ENCODE measurements at places on chromosomes 5 and 9. TPM values are rescaled to one million over a fixed set of nuclear protein-coding genes. Genes with fewer than 3 reads are reported as not detected.

DNA sequence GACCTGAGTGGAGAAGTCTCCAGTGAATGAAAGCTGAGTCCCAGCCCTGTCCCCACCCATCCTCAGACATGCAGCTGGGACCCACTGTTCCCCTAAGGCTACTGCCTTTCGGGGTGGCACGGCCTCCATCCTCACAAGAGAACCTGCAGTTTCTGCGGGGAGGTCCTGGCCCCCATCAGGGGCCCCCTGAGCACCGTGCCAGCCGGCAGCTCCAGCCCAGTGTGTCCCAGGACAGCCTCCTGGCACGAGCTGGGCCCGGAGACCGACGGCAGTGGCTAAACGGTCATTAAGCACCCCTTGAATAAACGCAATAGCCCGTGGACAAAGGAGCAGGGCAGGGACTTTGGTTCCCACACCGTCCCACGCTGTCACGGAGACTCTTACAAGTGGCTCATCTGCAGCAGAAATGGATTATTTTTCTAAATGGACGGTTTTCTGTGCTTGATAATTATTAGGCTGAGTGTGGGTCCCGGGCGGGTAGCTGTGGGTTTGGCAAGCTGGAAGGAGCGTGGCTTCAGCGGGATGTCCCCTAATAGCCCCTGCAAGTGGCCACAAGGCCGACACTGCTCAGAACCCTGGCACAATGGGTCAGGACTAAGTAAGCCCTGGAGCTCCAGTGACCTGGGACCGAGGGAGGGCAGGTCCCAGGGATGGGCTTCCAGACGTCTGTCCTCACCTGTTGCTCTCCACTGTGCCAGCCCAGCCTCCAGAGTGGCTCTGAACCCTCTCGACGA is 17.4 kb downstream of the FAM78A start:
- H3K36me3 ChIP-seq = peaks cover 34% of the 10 kb centered on the region
- H3K4me3 ChIP-seq = no peak overlapping the region
- no peak for DNase-seq
- no peaks in the 10 kb centered on the region for H3K27me3 ChIP-seq

- peaks cover 29% of the 10 kb centered on the region for H3K27me3 ChIP-seq
These were observed 1.9 kb upstream of the QRFP start for GRCh38 chr9:130898552-130898852.

HTR4 gene
- total RNA-seq = not detected

- peaks cover 47% of the 10 kb centered on the region for H3K27me3 ChIP-seq
- no peak overlapping the region for H3K4me3 ChIP-seq
- H3K27ac ChIP-seq = no peak overlapping the region
- H3K4me1 ChIP-seq = peaks cover 23% of the 10 kb centered on the region
- DNase-seq = no peak
These were observed 2.0 kb upstream of the ROR2 start for GRCh38 chr9:91951944-91952520.

- no peak overlapping the region for H3K27ac ChIP-seq
- H3K4me3 ChIP-seq = no peak overlapping the region
- H3K27me3 ChIP-seq = no peaks in the 10 kb centered on the region
- no peak for DNase-seq
- H3K36me3 ChIP-seq = no peaks in the 10 kb centered on the region
These were observed 103.5 kb upstream of the ARRDC3 start for GRCh38 chr5:91486638-91487037.

NR5A1 gene
- not detected for total RNA-seq

SH3PXD2B gene
- total RNA-seq = 19.2 TPM

- H3K27me3 ChIP-seq = no peaks in the 10 kb centered on the region
- H3K27ac ChIP-seq = peak overlapping the region; percentile 78
- peaks cover 7% of the 10 kb centered on the region for H3K4me1 ChIP-seq
- H3K36me3 ChIP-seq = no peaks in the 10 kb centered on the region
- peak; percentile 98 for DNase-seq
These were observed 174.7 kb downstream of the HMHB1 start for GRCh38 chr5:143986516-143987212.

FBP1 gene
- 0.53 TPM for total RNA-seq

FOXD4L6 gene
- total RNA-seq = 0.13 TPM

DNA sequence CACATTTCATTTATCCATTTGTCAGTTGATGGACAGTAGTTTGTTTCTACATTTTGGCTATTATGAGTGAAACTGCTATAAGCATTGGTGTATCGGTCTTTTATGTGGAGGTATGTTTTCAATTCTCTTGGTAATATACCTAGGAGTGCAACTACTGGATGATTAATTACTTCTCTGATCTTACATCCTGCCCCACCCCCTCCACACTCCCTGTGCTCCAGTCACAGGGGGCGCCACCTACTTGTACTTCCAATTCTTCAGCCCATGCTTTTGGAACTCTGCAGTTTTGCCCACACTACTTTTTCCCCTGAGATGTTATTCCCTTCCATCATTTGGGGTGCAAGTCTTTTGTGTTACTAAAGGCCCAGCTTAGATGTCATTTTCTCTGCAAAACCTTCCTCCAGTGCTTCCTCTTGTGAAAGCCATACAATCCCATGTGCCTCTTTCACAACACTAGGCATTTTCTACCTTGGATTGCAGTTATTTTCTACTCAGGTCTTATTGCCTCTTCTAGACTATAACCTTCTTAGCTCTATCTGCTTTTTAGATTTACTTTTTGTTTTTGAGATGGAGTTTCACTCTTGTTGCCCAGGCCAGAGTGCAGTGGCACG is 42.1 kb downstream of the SEC61B start:
- peaks cover 12% of the 10 kb centered on the region for H3K4me1 ChIP-seq
- no peak overlapping the region for H3K4me3 ChIP-seq
- no peak for DNase-seq
- H3K27ac ChIP-seq = no peak overlapping the region
- no peaks in the 10 kb centered on the region for H3K36me3 ChIP-seq

DNA sequence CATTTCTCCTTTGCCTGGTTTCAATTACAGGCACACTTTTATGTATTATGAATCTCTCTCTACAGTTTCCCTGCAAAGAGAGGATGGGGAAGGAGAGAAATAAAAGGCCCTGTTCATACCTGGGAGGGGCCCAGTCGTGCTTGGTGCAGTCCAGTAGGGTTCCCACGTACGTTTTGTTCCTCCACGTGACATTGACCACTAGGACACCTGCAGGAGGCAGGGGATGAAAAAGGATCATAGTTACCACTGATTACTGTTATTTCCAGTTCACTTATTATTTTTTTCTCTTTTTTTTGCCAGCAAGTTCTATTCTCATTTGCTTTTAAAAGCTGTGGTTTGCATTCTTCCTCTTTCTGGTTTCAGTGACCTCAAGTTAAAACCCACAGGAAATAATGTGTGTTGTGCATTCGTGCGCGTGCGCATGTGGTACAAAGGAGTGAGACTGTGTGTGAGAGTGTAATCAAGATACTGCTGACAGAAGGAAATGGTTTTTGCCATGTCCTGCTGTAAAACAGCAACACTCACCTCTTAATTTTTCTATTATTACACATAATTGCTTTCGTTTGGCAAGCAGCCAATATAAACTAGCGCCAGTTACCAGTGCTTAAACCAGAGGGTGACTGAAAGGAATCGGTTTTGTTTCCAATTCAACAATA is 96.8 kb downstream of the ZNF608 start:
- DNase-seq = peak; percentile 94
- H3K4me1 ChIP-seq = peaks cover 31% of the 10 kb centered on the region
- peaks cover 30% of the 10 kb centered on the region for H3K36me3 ChIP-seq
- peak overlapping the region; percentile 92 for H3K27ac ChIP-seq
- H3K4me3 ChIP-seq = no peak overlapping the region
- H3K27me3 ChIP-seq = no peaks in the 10 kb centered on the region

GRCh38 chr5:158203261-158203660 is 344.3 kb upstream of the CLINT1 start:
- H3K27me3 ChIP-seq = peaks cover 2% of the 10 kb centered on the region
- H3K36me3 ChIP-seq = no peaks in the 10 kb centered on the region
- DNase-seq = no peak

- H3K4me1 ChIP-seq = peaks cover 5% of the 10 kb centered on the region
- H3K36me3 ChIP-seq = no peaks in the 10 kb centered on the region
- H3K27me3 ChIP-seq = peaks cover 6% of the 10 kb centered on the region
These were observed 16.3 kb downstream of the PTPN3 start for GRCh38 chr9:109481856-109482255.

PDZD2 gene
- 4.6 TPM for total RNA-seq

- no peak overlapping the region for H3K27ac ChIP-seq
- H3K36me3 ChIP-seq = peaks cover 12% of the 10 kb centered on the region
- no peak for DNase-seq
- H3K27me3 ChIP-seq = no peaks in the 10 kb centered on the region
- H3K4me3 ChIP-seq = no peak overlapping the region
- no peaks in the 10 kb centered on the region for H3K4me1 ChIP-seq
These were observed 14.7 kb downstream of the KLHL9 start for GRCh38 chr9:21320465-21320864.

GRCh38 chr5:143263272-143263810 is 140.1 kb downstream of the NR3C1 start:
- no peak for DNase-seq
- H3K36me3 ChIP-seq = no peaks in the 10 kb centered on the region
- H3K27me3 ChIP-seq = no peaks in the 10 kb centered on the region
- H3K4me1 ChIP-seq = no peaks in the 10 kb centered on the region
- H3K27ac ChIP-seq = no peak overlapping the region

- H3K27ac ChIP-seq = no peak overlapping the region
- no peaks in the 10 kb centered on the region for H3K36me3 ChIP-seq
These were observed 3.7 kb upstream of the DNAJC25 start for GRCh38 chr9:111627260-111627963.

GRCh38 chr9:37667706-37668105 is 17.0 kb downstream of the FRMPD1 start:
- peaks cover 8% of the 10 kb centered on the region for H3K4me1 ChIP-seq
- H3K36me3 ChIP-seq = no peaks in the 10 kb centered on the region
- no peak for DNase-seq
- H3K27me3 ChIP-seq = no peaks in the 10 kb centered on the region

DNA sequence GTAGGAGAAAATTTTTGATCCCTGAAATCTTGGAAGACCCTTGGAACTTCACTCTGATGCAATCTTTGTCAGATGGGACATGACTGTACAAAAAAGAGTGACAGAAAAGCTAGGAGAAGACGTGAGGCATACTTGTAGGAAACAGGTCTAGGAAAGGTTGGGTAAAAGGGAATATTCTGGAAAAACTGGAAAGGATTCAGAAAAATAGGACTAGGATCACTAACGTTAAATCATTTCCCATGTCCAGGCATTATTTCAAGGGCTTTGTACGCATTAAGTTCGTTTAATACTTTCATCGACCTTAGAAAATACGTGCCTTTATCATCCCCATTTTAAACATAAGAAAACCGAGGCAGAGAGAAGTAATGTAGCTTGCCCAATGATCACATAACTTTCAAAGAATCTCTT is 2.9 kb downstream of the ALDH1A1 start:
- DNase-seq = no peak
- no peak overlapping the region for H3K4me3 ChIP-seq
- H3K27me3 ChIP-seq = no peaks in the 10 kb centered on the region
- H3K4me1 ChIP-seq = peaks cover 20% of the 10 kb centered on the region
- no peak overlapping the region for H3K27ac ChIP-seq
